ENCODE measurements at places on chromosomes 7 and 10. TPM values are rescaled to one million over a fixed set of nuclear protein-coding genes. Genes with fewer than 3 reads are reported as not detected.

Gene COL26A1
- not detected for total RNA-seq

Gene AKR1B15
- not detected for total RNA-seq

Gene DENND10
- total RNA-seq: 17.8 TPM

Gene HKDC1
- total RNA-seq: 0.28 TPM

Gene PITX3
- not detected for total RNA-seq

DNA sequence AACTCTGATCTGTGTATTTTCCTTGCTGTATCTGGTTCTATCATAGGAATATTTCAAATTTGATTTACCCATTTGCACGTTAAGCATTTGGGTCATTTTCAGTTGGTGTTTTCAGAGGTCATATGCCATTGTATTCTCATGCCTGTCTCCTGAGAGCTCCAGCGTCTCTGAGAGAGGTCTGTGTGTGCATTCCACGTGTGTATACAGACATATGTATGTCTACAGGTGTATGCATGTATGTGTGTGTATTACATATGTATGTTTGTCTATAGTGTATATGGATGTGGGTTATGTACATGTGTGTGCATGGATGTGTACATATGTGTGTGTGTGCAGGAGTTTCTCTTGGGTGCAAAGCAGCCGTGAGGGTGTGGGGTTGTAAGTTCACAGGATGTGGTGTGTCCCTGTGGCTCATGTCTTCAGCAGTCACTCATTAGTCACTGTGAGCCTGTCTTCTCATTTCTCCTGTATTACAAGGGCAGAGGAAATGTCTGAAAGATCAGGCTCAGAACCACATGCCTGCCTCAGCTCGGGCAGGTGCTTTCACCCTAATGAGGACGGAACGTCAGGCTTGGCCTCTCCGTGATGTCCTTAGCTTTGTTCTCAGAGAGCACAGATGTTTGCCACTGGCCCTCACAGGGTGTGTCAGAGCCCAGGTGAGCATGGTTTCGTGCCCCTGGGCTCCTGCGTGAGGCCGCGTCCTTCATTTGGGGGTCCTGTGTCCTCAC is 101.6 kb downstream of the NKX6-2 start:
- DNase-seq: peak; percentile 25
- no peaks in the 10 kb centered on the region for H3K36me3 ChIP-seq
- H3K4me1 ChIP-seq: peaks cover 26% of the 10 kb centered on the region
- H3K27ac ChIP-seq: peak overlapping the region; percentile 77
- no peak overlapping the region for H3K4me3 ChIP-seq

- H3K4me1 ChIP-seq: no peaks in the 10 kb centered on the region
- DNase-seq: no peak
- no peaks in the 10 kb centered on the region for H3K27me3 ChIP-seq
- H3K27ac ChIP-seq: no peak overlapping the region
- H3K4me3 ChIP-seq: no peak overlapping the region
- H3K36me3 ChIP-seq: no peaks in the 10 kb centered on the region
These were observed 634.8 kb downstream of the TYW1 start for GRCh38 chr7:67631476-67631875.

DNA sequence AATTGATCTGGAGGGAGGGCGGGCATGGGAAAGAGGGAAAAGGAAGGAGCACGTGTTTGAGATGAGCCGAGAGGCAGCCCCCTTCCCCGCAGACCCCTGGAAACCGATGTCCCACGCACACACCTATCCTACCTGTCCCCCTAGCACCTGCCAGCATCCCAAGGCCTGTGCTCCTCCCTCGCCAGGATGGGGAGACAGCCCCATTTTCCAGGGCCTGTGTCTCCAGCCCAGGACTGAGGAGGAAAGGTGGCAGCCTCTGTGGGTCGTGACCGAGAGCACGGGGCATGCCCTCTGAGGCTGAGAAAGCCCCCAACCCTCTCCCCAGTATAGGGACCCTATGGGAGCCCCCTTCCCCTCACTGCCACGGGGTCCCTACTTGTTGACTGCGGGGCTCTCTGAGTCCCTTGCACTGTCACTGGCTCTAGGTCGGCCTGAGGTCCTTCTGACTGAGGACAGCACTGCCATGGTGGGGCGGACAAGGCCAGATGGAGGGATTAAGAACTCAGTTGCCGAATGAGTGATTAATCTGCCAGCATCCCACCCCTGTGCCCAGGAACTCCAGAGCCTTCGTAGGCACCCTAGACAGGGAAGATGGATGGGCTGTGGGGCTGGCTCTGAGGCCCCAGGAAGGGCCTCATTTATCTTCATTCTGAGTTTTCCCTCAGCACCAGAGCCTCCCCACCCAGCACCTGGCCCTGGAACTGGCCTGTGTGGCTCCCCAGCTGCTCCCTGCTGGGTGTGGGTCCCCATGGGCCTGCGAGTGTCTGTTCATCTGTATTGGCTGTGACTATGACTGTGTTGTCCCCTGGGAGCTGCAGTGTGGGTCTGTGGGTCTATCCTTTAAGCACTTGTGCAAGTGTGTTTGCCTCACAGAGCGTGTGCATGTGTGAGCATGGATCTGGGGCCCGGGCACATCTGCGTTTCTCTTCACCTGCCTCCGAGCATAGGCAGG is 26.0 kb downstream of the CRHR2 start:
- no peak for DNase-seq
- no peak overlapping the region for H3K4me3 ChIP-seq
- H3K4me1 ChIP-seq: no peaks in the 10 kb centered on the region

- no peak for DNase-seq
- peaks cover 20% of the 10 kb centered on the region for H3K27me3 ChIP-seq
- H3K36me3 ChIP-seq: no peaks in the 10 kb centered on the region
These were observed 71.0 kb upstream of the STK17A start for GRCh38 chr7:43511769-43512515.

DNA sequence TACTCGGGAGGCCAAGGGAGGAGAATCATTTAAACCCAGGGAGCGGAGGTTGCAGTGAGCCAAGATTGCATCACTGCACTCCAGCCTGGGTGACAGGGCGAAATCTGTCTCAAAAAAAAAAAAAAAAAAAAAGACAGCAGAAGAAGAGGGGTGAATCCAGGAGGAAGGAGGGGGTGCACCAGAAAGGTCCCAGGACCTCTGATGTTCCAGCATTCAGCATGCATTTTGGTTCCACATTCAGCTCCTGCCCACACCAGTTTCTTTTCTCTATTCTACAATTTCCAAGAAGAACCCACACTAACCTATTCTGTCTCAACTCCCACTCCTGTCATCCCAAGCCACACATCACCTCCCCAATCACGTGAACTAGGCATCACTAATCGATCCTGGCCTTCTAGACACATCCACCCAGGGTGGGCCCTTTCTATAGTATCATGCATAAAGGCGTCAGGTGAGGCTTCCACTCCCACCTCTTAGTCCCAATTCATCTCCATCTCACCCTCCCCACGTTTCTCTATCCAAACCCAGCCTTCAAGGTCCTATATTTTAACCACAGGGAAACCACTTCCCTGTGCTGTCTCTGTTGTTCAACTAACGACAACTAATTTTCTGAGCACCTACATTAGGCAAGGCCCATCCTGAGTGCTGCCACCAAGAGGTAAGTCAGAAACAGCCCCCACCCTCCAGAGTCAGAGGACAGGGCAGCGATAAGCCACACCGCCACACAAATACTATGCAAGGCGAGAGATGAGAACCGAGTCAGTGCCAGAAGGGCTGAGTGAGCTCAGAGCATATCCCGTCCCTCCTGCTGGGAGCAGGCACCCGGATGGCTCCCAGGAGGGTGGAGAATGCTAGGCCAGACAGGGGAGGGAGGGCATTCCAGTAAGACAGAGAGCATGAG is 2.2 kb downstream of the ANXA11 start:
- H3K27me3 ChIP-seq: no peaks in the 10 kb centered on the region
- H3K27ac ChIP-seq: peak overlapping the region; percentile 85
- peak; percentile 73 for DNase-seq
- H3K36me3 ChIP-seq: peaks cover 25% of the 10 kb centered on the region

DNA sequence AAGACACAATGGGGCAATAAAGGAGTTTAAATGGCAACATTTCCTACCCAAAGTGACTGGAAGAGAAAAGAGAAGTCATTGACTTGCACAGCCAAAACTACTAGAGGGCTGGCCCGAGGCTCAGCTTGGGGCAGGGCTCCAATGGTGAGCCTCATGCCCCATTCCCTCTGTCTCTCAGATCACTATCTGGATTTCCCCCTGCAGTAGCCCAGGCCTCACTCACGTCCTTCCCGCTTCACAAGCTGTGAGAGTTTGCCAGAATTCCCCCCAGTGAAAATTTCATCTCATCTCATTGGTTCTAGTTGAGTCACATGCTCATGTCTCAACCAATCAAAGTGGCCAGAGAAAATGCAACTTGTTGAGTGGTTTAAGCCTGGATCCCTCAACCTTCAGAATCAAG is 181.3 kb downstream of the WDR11 start:
- H3K4me3 ChIP-seq: no peak overlapping the region
- no peaks in the 10 kb centered on the region for H3K36me3 ChIP-seq
- H3K4me1 ChIP-seq: no peaks in the 10 kb centered on the region
- DNase-seq: no peak
- H3K27ac ChIP-seq: no peak overlapping the region

DNA sequence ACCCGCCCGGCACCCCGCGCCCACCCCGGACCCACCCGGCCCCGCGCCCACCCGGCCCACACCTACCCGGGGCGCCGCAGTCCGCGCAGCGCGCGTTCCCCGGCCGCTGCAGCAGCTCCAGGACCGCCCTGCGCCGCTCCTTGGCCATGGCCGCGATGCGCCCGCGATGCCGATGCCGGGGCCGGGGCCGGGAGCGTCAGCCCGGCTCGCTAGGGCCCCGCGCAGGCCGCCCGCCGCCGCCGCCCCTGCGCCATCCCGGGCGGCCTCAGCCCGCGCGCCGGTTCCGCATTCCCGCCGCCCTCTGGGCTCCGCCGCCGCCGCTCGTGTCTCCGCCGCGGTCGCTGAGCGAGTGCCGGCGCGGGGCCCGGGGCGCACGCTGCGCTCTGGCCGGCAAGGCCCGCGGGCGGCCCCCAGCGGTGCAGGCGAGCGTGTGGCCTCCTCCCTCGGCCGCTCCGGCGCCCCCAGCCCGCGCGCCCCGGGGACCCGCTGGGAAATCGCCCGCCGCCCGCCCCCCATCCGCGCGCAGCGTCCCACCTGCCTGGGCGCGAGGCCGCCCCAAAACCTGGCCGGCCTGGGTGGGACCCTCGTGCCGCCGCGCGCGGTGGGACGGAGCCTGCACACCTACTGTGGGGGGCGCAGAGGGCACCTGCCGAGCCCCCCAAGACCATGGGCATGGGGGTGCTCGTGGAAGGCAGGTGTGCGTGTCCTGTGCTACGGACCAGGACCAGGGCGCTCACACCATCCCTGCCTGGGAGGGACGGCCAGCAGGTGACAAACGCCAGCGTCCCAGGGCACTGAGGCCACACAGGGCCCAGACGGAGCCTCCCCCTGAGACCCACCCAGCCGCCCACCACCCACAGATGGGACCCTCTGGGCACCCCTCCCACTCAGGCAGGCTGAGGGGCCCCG is at the start of gene ADAP1:
Gene ADAP1 (minus strand): TSS at position 351 of the 909 bp plus-strand sequence. CDS start 203 bp downstream, at position 148.
- peaks cover 17% of the 10 kb centered on the region for H3K4me1 ChIP-seq
- peak; percentile 80 for DNase-seq
- peak within 1 kb of the TSS; percentile 60 for H3K27ac ChIP-seq
- peaks cover 4% of the 10 kb centered on the region for H3K27me3 ChIP-seq

DNA sequence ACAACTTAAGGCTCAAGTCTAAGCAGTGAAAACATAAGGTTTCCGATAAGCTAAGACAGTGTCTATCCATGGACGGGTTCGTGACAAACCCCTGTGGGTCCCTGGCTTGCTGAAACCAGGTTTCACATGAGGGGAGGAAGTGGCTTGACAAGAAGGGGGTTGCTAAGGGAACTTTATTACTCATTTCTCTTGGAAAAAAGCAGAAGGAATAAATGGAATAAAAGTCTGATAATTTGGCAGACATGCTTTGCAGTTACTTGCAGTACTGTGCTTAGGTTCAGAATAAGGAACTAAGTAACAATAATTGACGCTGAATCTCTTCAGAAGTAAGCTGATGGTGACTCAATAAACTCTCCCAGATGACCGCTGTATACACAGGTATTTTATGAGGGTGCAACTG is 34.7 kb downstream of the RBM17 start:
- peaks cover 29% of the 10 kb centered on the region for H3K4me1 ChIP-seq
- H3K36me3 ChIP-seq: peaks cover 2% of the 10 kb centered on the region
- no peak for DNase-seq
- H3K27me3 ChIP-seq: no peaks in the 10 kb centered on the region
- no peak overlapping the region for H3K27ac ChIP-seq
- no peak overlapping the region for H3K4me3 ChIP-seq

GRCh38 chr10:71607082-71607443 is 112.5 kb downstream of the C10orf105 start:
- H3K4me3 ChIP-seq: no peak overlapping the region
- H3K4me1 ChIP-seq: peaks cover 1% of the 10 kb centered on the region
- peaks cover 3% of the 10 kb centered on the region for H3K27me3 ChIP-seq
- no peak for DNase-seq
- H3K36me3 ChIP-seq: no peaks in the 10 kb centered on the region
- no peak overlapping the region for H3K27ac ChIP-seq

GRCh38 chr10:34126371-34127151 is 688.5 kb downstream of the PARD3 start:
- no peaks in the 10 kb centered on the region for H3K36me3 ChIP-seq
- H3K27ac ChIP-seq: no peak overlapping the region
- no peaks in the 10 kb centered on the region for H3K27me3 ChIP-seq
- no peak overlapping the region for H3K4me3 ChIP-seq

DNA sequence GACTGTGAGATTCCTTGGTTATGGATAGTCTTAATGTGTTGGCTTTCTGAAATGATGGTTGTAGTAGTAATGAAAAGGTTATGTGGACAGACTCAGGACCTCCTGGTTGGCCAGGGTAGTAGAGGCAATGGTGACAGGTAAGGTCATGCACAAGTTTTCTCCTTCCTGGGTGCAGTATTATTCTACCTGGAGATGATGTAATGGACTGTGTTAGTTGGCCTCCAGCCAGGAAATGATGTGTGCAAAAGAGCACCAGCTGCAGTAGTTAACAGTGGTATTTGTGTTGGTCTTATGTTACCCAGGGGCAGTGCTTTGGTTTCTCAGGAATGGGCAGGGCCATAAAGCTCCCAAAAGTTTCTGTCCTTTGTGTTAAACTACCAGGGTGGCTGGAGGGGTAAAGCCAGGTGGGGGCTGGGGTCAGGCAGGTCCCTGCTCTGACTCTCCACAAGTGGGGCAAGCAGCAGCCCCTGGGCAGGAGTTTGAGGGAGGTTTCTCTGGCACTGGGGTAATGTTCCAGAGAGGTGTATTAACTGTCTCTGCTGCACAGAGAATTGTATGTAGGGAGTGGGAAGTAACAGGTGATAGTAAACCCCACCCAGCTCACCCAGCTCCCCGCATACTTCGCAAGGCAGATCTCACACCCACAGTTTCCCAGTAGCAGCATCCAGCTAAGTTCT is 36.3 kb downstream of the GPR22 start:
- H3K27me3 ChIP-seq: no peaks in the 10 kb centered on the region
- peak; percentile 8 for DNase-seq
- H3K4me1 ChIP-seq: peaks cover 22% of the 10 kb centered on the region
- no peak overlapping the region for H3K4me3 ChIP-seq
- H3K36me3 ChIP-seq: peaks cover 25% of the 10 kb centered on the region
